ENCODE measurements at places on chromosomes 12 and 14.

- DNase-seq: peak; percentile 82
These were observed 13.0 kb upstream of the ITPR2 start for GRCh38 chr12:26845984-26846383.

GRCh38 chr12:50517421-50518048 lies 12.8 kb downstream of the DIP2B start:
- DNase-seq: peak; percentile 74

GRCh38 chr14:89458713-89459420 lies 41.8 kb upstream of the FOXN3 start:
- no peak for DNase-seq

- DNase-seq: peak; percentile 27
These were observed 7.4 kb upstream of the EPS8 start for GRCh38 chr12:15796493-15797141.

GRCh38 chr12:14327711-14328110 lies 37.8 kb upstream of the ATF7IP start:
- no peak for DNase-seq

GRCh38 chr14:95469134-95469481 lies 47.3 kb downstream of the SYNE3 start:
- DNase-seq: no peak

DNA sequence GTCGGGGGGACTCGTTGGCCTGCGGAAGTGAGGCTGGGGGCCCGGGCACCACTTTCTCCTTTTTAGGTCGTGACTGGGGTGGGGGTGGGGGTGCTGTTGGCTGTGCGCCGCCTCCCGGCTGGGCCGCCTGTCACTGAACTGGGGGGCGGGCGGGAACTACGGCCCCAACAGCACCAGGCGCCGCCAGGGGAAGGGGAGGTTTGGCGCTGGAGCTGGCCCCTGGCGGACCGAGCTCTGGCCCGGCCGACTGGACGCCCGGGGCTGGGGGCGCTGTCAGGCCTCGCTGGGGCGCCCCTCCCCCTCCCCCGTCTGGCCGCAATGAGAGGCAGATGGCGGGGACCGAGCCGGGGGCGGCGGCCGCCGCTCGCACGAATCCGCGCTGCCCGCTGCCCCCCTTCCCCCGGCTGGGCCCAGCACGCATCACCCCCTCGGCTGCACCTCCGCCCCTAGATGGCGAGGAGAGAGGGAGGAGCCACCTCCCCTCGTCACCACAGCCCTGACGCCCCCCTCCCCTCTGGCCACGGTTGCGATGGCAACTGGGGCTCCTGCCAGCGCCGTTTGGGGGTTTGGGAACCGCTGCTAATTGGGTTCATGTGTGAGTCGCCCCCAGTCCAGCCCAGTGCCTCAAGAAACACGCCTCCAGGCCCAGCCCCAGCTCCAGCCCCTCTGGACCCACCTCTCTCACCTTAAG lies 723 bp downstream of the NFATC4 start:
- peak; percentile 48 for DNase-seq

- DNase-seq: peak; percentile 38
These were observed 29.2 kb downstream of the TMTC1 start for GRCh38 chr12:29754235-29755189.

- no peak for DNase-seq
These were observed 895.7 kb downstream of the TMEM121 start for GRCh38 chr14:106422066-106422465.

DNA sequence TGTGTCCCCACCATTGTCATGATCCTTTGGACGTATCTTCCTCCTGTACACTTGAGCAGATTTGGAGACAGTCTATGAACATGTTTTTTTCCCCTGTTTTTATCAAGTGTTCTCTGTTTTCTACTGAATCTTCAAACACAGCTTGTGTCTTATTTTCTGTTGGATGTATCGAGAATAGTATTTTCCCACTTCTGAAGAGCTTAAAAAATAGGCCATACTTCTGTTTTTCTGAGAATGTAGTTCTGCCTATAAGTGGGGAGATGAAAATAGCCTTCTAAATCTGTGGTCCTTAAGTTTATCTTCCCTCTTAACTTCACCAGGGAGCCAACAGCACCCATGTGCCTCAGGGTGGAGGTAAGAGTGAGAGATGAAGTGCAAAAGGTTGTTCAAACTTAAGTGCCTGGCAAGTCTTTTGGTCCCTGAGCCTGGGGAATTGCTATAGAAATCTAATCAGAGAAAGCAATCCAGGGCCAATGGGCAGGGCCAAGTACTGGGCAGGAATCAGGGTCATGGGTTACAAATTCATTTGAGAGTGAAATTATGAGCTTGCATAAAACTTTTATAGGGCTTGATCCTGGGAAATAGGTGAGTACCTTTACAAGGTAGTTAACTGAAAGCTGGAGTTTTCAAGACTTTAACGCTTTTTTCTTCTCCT lies 58.9 kb downstream of the ARF6 start:
- DNase-seq: no peak

DNA sequence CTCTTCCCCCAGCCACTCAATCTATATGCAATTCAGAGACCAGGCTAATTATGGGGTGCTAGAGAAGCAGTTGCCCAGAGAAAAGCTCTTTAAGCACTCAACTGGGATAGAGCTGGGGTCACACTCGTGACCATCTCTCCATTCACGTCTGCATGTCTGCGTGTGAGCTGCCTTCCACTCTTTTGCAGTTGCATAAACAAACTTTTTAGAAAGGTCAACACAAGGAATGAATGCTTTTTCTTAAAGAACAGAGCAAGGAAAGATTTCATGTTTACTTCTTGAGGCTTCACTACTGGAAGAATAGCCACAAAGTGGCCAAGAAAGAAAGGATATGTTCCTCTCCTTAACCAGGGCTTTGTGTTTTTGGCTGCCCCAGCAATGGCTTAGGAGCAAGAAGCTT lies 151.1 kb downstream of the SAMD4A start:
- DNase-seq: no peak

- DNase-seq: no peak
These were observed 4.5 kb upstream of the CORO1C start for GRCh38 chr12:108735855-108736254.

DNA sequence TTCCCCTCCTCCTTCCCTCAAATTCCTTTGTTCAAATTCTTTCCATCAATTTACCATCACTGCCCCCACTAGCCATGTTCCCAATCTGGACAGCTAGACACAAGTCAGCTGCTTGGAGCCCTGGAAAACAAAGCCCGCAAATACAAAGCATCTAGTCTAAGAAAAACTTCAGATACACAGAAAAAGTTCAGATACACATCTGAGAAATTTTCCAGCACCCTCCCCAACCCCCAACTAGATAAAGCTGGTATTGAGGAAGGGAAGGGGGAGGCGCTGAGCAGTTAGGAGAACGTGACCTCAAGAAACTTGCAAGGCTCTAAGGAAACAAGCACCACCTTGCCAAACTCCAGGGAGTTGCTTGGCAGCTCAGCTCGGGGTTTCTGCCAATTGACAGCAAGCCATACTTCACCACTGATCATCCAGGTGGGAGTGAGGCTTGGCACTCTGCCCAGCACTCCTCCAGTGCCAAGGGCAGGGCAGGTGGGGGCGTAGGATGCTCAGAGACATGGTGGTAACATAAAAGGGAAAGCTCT lies 5.1 kb upstream of the CNIH1 start:
- no peak for DNase-seq

DNA sequence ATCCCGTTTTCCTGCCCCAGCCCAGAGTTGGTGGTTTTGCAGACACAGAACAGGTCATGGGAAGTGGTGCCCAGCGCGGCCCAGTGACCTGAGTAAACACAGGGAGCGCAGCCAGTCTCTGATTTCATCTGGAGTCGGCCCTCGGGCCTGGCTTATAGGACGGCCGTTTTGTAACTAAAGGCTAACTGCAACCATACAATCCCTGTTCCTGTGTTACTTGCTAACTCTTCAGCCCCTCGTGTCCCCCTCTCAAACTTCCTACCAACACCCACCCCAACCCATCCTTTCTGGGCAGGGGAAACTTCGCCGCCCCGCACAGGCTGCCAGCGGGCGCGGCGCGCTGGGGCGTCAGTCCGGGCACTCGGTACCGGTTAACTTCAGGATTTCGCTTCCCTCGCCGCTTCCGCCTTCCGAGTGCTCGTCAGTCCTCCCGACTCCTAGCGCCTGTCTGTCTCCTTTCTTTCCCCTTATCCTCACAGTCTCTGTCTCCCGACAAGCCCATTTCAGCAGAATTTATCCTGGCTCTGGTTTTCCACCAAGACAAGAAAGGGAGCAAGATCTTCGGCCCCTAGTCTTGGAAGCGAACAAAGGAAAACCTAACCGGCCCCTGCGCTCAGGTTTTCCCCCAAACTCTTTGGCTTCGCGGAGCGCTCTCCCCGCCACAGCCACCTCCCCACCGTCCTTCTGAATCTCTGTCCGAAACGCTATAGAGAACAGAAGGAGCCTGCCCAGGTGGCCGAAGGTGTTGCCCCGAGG lies 2.0 kb downstream of the SIX1 start:
- DNase-seq: peak; percentile 51

- no peak for DNase-seq
These were observed 339.7 kb downstream of the NUAK1 start for GRCh38 chr12:105799103-105799502.

GRCh38 chr14:22723815-22724214 lies 42.7 kb upstream of the OXA1L start:
- DNase-seq: no peak

DNA sequence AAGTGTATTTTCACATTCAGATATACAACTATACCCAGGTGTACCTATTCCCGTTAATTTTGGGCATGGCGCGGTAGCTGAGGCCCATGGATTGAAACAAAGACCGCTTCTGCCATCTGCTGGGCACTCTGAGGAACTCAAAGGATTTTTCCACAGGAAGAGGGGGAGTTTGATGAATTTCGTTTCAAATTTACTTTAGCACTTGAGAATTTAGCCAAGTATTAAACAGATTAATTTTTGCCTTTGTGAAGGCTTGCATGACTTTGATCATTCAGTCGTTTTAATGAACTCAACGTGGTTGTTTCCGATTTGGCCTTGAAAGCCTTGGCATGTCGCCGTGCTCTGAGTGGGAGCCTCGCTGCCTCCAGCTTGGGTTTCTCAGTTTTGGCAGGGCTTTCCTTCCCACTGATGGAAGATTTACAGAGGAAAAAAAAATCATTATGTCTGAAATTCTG lies 153.2 kb upstream of the DDHD1 start:
- peak; percentile 56 for DNase-seq

- DNase-seq: no peak
These were observed 78.6 kb downstream of the DAAM1 start for GRCh38 chr14:59267046-59267445.

DNA sequence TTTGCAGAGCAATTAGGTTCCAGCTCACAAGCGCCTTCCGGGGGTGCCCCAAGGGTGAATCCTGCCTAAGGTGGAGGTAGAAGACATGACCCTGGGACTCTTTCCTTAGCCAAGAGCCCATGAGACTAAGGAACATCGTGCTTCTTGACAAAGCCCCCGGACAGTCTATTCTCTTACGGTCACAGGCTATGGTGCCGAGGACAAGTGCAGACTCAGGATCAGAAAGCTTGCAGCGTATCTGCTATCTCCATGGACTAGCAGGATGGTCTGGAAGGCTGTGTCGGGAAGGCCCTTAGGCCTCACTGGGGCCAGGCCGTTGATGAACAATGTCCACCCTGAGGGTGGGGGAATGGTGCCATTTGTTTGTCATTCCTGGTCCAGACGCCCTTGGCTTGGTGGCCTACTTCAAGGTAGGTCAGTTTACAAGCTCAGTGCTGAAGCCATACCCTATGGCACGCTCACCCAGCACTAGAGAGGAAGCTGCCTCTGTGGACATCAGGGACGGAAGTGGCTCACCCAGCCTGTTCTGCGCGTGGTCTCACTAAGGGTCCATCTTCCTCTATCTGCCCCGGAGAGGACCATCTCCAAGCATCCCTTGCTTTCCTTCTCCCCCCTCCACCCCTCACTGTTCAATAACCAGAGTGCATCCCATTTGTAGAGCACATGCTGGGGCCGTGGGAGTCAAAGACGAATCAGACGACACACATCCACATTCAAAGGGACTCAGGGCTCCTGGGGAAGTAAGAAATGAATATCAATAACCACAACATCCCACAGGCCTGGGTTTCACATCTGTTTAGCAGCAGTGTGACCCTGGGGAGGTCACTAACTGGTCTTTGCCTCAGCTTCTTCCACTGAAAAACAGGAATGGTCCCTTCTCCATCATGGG lies 45.0 kb upstream of the IQSEC3 start:
- no peak for DNase-seq

DNA sequence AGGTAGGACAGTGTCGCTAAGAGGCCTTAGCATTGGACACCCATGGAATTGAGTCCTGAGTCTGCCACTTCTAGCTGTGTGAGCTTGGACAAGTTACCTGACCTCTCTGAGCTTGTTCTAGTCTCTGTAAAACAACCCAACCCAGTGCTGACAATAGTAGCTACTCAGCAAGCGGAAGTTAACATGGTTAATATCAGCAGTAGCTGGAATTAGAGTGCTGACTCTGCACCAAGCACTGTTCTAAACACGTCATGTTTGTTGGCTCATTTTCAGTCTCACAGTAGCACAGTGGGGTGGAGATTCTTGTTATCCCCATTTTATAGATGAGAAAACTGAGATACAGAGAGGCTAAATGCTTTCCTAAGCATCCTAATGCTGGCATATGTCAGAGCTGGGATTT lies 47.5 kb upstream of the RIN3 start:
- no peak for DNase-seq

DNA sequence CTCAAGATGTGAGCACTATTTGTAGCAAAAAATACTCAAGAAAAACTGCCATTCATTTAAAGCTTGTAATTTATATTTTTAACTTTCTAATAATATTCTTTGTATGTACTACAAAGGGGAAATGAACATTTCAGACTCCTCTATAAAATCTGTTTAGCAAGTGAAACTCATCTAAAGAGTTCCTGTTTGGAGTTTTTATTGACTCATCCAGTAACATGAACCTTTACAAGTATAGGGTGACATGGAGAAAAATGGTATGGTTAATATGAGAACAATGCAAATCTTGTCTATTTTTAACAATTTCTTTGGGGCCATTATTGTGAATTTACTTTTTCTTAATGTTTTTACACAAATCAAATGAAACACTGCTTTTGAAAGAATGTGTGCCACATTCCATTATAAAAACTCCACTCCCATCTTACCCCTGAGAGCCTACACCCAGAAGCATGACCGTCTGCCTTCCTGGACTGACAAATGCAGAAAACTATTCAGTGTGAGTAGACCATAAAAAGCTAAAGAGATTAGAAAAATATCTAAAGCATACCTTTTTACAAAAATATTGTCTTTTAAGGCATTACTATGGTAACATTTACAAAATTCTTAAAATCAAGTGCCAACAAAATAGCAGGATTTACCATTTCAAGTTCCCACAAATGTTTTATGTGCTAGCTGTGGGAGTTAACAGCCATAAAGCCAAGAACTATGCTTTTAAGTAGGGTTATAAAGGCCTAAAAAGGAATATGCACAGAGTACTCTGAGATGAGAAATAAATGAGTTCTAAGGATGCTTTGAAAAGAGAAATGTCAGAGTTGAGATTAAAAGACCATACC lies 144.0 kb downstream of the ADAMTS20 start:
- no peak for DNase-seq

DNA sequence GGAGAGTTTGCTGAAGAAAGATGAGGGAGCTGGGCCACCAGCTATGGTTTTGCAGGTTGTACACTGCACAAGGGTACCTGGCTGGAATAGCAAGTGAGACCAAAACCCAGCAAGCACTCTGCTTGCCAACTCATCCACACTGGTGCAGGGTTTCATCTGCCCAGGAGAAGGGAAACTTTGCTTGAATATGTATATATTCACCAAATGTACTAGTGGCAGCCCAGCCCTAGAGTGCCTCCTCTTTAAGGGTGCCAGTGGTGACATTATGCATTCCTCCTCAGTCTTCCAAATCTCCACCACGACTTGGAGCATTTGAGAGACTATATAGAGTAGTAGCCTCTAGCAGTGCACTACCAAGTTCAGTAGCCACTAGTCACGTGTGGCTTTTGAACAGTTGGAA lies 136.8 kb downstream of the LLPH start:
- DNase-seq: no peak

- DNase-seq: no peak
These were observed 39.9 kb downstream of the VEZT start for GRCh38 chr12:95257541-95257940.

Measured in endothelial cell of umbilical vein (primary cell).